ENCODE measurements at places on chromosomes 7 and 10. TPM values are rescaled to one million over a fixed set of nuclear protein-coding genes. Genes with fewer than 3 reads are reported as not detected.

DNA sequence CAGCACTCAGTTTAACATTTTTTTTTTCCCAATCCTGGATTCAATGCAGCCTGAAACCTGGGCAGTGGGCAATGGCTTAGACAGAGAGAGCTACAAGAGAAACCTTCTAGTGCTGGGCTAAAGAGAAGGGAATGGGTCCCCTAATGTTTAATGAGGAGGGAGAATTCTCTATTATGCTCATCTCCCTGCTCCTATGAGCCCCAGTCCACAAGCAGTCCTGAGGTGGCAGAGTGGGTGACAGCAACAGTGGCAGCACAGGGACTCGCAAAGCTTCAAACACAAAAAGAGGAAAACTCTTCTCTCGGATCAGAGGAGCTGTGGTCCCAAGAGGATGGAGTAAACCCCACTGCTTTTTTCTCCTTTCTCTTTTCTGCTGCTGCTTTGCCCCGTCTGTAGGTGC is 36.5 kb downstream of the COBL start:
- DNase-seq = no peak

Gene GPR37
- not detected for total RNA-seq

DNA sequence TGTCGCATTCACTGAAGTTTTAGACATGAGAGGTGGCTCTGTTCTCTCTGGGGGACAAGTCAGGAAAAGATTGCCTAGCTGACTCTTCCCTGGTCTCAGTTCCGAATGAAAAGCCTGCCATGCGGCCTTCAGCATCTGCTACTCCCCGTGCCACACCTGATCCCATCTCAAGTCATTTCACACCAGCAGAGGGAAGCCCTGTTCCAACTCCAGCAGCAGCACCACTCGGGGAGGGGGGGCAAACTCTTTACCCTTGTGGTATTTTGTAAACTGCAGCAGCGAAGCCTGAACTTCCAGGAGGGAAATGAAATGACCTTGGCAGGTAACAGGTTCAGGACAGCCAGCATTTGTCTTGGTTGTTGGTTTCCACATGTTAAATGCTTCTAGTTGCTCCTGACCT is 13.8 kb downstream of the LRRC4 start:
- DNase-seq = no peak

DNA sequence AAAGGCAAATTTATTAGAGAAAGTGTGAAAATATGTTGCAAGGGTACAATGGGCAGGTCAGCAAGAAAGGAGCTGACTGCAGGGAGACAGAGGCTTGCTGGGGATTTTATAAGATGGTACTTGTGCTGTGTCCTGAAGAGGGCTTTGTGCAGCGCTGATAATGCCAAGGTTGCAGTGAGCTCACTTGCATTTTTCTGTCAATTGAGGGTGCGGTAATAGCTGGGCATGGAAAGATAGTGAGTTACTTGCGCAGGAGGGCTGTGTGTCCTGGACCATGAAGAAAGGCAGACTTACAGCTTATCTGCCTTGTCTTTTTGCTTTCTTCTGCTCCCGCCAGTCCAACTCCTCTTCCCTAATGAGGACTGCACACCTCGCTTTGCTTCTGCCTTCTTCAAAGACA is 12.5 kb downstream of the CDC123 start:
- DNase-seq = no peak

- DNase-seq = no peak
These were observed 4.7 kb upstream of the ANKRD2 start for GRCh38 chr10:97567891-97568290.

Gene KLHDC10
- total RNA-seq = 18.2 TPM

Gene PVRIG
- not detected for total RNA-seq

DNA sequence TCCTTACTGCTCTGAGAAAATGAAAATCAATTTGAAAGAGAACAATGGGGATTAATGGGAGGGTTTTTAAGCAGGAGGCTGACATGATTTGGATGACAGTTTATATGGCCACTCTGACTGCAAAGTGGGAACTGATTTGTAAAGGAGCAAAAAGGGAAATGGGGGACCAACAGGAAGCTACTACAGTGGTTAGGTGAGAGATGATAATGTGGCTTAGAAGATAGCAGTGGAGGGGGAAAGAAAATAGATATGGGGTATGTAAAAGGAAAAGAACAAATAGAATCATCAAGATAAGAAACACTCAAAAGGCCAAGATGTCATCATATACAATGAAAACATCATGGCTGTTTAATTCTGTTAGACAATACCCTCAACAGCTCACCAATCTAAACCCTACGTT is 177.5 kb downstream of the ANK3 start:
- DNase-seq = no peak

GRCh38 chr7:54687462-54688212 is 71.4 kb downstream of the SEC61G start:
- no peak for DNase-seq

DNA sequence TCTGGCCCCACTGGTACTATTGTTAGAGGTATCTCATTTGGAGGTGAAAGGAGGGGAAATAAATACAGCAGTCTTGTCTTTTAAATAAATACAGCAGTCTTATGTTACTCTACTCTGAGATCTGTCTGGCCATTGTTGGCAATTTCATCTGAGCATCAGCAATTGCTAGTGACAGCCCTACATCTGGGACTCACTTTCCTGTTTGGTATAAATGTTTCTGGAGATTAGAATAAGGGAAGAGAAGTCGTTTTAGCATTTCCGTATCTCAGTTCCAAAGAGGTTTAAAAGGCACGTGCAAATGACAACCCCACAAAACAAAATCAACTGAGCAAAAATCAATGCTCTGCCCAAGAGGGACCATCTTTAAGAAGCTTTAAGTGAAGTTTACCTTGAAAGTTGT is 18.1 kb upstream of the CNNM2 start:
- DNase-seq = no peak

GRCh38 chr10:101775273-101776160 is at the start of gene FGF8:
FGF8 (minus strand) TSS chr10:101776114; CDS start chr10:101775900, 214 bp downstream.
- DNase-seq = peak; percentile 36

- DNase-seq = no peak
These were observed 39.0 kb downstream of the TFPI2 start for GRCh38 chr7:93851536-93851935.

DNA sequence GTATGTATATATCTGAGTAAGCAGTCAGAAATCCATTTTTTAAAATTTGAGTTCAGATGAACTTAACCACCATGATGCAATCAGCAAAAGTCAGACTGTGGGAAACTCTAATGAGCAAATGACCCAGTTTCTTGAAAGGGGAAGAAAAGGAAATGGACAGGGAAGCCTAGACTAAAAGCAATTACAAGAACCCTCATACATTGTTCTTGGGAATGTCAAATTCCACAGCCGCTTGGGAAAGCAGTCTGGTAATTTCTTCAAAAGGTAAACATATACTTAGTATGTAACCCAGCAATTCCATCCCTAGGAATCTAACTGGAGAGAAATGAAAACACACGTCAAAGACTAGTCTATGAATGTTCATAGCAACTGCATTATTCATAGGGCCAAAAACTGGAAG is 16.4 kb upstream of the FOXK1 start:
- peak; percentile 88 for DNase-seq

DNA sequence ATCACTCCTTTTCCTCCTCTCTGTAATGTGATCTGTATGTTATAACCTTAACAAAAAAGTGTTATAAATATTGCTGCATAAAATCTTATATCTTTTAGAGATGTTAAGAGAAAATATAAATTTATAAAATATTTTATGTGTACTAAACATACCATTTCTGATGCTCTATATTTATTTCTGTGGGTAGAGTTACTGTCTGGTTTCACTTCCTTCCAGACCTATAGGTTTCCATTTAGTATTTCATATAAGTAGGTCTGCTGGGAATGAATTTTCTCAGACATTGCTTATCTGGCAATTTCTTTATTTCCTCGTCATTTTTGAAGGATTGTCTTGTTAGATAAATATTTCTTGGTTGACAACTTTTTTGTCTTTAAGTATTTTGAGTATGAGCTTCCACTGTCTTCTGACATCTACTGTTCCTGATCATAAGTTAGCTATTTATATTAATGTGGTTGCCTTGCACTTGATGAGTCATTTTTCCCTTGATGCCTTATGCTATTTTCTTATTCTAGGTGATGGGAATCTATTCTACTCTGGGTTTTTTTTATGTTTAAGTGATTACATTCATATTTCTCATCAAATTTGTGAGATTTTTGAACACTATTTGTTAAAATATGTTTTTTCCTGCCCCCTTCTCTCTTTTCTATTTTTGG is 11.2 kb upstream of the THSD7A start:
- DNase-seq = peak; percentile 6

GRCh38 chr10:76618641-76619040 is 1019.0 kb downstream of the KCNMA1 start:
- no peak for DNase-seq

DNA sequence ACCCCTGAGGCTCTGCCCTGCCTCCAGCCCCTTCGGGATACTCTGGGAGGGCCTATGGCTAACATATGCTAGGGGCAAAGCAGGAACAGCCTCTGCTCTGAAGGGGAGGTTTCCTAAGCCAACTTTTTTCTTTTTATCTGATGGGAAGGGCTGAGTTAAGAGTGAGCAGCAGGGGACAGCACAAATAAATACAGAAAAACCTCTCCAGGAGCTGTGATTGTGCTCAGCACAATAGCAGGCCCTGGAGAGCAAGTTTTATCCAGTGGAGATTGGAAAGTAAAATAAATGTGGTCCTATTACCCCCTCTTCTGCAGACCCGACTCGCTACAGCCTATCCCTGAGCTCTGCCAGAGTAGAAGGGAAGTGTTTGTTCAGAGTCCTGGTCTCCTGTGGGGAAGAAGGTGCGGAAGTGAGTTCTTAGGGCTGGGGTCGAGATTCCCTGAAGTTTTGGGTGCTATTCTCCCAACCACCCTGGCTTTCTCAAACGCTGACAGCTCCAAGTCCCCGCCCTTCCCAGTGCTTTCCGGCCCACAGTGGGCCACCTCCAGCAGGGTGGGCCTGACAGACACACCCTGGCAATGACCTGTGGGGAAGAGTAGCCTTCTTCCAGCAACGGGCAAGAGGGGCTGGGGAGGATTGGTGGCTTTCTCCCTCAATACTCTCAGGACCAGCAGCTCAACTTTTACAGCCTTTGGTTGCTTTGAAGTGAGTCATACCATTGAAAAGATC is 23.0 kb upstream of the AFAP1L2 start:
- no peak for DNase-seq

Gene FAM131B
- total RNA-seq = 3.0 TPM

DNA sequence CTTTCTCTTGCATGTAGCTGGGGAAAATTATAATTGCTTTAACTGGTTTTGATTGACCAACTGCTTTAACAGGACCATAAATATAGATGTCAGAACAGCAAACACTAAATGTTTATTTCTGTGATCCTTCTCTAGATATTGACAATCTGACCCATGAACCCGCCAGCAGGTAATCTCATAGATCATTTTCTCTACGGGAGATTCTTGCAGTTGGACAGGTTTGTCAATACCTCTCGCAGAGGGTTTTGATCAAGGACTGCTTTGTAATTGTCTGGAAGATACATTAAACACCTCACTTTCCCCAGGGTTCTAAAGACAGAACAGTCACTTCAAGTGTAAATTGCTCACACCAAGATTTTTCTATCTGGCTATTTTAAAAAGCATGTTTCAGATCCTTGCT is 235.8 kb upstream of the RHOBTB1 start:
- no peak for DNase-seq

Gene ARL4A
- total RNA-seq = 22.6 TPM

GRCh38 chr7:141949451-141949850 is 2.7 kb upstream of the CLEC5A start:
- DNase-seq = no peak

- DNase-seq = peak; percentile 7
These were observed 81.0 kb upstream of the ITPRID1 start for GRCh38 chr7:31432836-31433340.

DNA sequence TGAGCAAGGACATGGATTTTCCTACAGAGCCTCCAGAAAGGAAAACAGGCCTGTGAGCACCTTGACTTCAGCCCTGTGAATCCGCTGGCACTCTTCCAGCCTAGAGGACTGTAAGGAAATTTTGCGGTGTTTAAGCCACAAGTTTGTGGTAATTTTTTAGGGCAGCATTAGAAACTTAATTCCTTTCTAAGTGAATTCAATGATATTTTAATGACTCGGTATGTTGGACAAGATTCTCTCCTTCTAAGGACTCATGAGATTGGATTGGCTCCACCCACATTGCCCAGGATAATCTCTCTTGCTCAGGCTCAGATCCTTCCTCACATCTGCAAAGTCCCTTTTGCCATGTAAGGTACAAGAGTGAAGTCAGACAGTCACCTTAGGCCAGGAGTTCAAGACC is 4.5 kb downstream of the LYZL2 start:
- DNase-seq = peak; percentile 77

Gene ITPRID1
- total RNA-seq = not detected

Gene ZNF239
- 6.3 TPM for total RNA-seq

Data from GM23248 (cell line).